ENCODE measurements at places on chromosomes 3 and 15.
A peak's percentile ranks its signal among the peaks of the same experiment; 100 is the strongest.

GRCh38 chr3:114284644-114285043 is 9.2 kb upstream of the TIGIT start:
- DNase-seq = no peak

DNA sequence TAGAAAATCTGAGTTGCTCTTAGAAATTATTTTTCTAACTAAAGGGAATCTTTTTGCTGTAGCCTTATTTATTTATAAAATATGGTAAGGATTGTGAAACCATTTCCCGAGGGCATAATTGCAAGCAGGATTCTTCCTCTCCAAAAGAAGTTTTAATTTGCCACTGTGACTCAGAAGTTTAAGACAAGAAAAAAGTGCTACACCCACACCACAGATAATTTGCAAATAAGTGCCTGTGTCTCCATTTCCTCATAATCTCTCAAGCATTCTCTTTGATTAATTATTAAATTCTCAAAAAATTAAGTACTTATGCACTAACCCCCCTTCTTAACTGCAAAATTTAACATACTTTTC is 43.6 kb downstream of the RASA2 start:
- no peak for DNase-seq

DNA sequence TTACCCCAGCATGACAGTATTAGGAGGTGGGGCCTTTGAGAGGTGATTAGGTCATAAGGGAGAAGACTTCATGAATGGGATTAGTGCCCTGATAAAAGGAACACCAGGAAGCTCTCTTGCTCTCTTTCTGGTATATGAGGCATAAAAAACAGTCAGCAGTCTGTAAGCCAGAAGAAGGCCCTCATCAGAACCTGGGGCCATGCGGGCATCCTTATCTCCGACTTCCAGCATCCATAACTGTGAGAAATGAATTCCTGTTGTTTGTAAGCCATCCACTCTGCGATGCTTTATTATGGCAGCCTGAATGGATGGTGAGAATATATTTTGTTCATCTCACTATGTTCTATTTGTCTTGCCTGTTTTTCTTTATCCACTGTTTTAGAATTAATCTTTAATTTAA is 17.7 kb upstream of the MOBP start:
- no peak for DNase-seq

- DNase-seq = peak; percentile 92
These were observed 100.0 kb upstream of the IGF1R start for GRCh38 chr15:98548139-98548971.

DNA sequence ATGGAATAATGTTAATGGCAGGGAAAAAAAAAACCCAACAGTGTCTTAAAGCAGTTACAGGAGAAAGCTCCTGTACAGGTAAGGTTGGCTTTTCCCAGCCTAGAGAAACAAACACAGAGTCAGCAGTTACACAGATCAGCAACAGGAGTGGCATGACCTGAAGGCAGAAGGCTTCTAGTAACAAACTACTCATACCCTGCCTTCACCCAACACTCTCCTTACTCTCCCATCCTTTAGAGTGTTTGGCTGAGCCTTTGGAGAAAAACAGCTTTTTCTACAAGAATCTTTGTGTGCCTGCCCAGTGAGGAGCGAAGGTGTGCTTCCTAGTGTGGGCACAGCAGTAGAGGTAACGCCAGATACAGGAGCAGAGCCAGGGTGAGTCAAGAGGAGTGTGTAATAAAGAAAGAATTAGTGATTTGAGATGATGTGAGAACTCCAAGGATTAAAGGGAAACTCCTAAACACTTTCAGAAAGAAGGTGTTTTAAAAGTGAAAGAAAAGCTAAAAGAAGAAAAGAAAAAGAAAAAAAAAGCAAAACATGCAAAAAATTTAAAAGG is 152.7 kb downstream of the POLR2M start:
- DNase-seq = no peak

DNA sequence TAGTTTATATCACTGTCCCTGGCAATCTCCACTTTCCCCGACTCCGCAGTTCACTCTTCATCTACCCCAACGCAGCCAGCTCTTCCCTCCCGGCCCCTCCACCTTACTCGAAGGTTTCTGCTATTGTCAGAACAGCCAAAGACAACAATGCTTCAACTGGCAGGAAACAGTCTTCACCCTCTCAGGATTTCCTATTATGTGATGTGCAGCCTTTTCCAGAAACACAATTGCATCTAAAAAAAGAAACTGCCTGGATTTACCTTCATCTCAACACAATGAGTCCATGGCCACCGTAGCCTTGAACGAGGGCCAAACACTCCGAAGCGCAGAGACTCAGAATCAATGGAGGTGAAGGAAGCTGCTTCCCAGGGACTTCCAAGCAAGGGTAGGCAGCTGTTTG is 182.1 kb upstream of the TSC22D2 start:
- DNase-seq = no peak

GRCh38 chr3:172124271-172124670 is 84.9 kb downstream of the FNDC3B start:
- no peak for DNase-seq

DNA sequence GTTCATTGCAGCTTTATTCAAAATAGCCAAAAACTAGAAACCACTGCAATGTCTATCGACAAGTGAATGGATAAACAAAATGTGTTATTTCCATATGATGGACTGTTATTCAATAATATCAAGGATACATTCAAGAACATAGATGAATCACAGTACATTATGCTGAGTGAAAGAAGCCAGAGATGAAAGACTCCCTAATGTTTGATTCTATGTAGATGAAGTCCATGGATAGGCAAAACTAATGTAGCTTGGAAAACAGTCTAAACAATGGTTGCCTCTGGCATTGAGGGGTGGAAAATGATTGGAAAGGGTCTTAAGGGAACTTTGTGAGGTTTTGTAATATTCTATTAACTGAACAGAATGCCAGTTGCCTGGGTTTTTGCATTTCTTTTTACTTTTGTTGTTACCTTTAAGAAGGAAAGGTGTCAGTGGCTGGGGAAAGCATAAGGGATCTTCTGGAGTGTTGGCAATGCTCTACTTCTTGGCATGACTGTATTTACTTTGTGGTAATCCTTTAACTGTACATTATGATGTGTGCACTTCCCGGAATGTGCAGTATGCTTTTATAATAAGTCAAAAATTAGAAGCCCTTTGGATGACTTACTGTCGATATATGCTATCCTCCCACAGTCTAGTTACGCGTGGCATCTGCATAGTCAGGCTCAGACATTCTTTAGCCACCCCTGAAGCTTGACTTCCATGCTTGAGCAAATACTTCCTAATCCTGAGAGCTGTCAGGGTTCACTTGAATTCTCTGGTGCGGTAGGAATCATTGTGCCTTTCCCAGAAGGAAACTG is 20.5 kb upstream of the ATP10A start:
- DNase-seq = no peak

DNA sequence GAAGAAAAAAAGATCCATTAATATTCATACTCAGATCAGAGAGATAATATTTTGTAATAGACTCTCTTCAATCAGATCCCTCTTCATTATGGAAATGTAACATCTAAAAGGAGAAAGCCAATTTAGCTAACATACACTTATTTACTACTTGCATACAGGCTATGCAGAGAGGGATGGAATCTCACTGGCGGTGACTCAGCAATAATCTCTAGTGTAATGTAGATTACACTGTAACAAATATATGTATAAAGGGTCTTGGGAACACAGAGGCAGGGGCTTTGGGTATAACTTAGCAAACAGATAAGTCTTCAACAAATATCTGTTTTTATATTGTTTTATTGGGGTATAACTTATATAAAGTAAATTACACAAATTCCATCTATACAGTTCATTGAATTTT is 69.6 kb downstream of the CGNL1 start:
- DNase-seq = peak; percentile 38

All from GM23338 (cell line).